Fibroblast of lung (primary cell): ENCODE measurements at places on chromosomes 3 and 15.

- no peaks in the 10 kb centered on the region for H3K36me3 ChIP-seq
- no peaks in the 10 kb centered on the region for H3K4me1 ChIP-seq
- H3K27ac ChIP-seq = no peak overlapping the region
- no peaks in the 10 kb centered on the region for H3K27me3 ChIP-seq
- DNase-seq = no peak
Observed at GRCh38 chr15:81612631-81613030, 238.6 kb upstream of the TMC3 start.

DNA sequence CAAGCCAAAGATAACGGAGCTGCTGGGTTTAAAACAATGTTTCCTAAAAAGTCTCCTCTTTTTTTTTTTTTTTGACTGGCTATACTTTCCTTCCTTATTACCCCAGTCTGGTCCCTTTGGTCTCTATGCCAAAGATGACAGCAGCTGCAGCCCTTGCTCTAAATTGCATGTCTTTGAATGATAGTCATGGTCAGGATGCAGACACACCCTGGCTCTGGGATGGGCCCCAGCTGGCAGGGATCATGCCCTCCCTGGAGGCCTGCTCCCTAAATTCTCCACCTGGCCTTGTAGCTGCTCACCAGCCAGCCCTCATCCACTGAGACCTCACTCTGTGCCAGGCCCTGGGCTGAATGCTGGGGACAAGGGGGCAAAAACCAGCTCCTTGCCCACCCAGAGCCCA lies 95.8 kb downstream of the MESD start:
- H3K27ac ChIP-seq = no peak overlapping the region
- H3K4me3 ChIP-seq = no peak overlapping the region
- DNase-seq = peak; percentile 5
- H3K36me3 ChIP-seq = peaks cover 16% of the 10 kb centered on the region
- no peaks in the 10 kb centered on the region for H3K27me3 ChIP-seq

DNA sequence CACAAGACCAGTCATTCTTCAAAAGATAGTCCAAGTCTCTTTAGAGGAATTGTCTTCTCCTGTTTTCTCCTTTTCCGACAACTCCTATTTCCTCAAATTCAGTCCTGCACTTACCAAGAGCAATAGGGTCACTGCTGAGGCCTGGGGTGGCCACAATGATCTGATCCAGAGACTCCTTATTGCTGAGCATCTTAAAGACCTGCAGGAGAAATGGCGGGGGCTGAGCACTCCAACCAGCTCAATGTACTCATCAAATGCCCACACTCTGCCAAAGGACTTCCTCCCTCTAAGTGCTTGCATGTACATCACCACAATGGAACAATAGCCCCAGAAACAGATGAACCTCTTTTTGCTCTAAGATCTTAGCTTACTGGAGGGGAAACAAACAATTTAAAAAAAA lies 9.6 kb downstream of the UBL7 start:
- no peak overlapping the region for H3K4me3 ChIP-seq
- no peaks in the 10 kb centered on the region for H3K4me1 ChIP-seq
- no peak overlapping the region for H3K27ac ChIP-seq
- H3K27me3 ChIP-seq = no peaks in the 10 kb centered on the region

- DNase-seq = peak; percentile 15
- H3K36me3 ChIP-seq = no peaks in the 10 kb centered on the region
- H3K27ac ChIP-seq = no peak overlapping the region
- no peak overlapping the region for H3K4me3 ChIP-seq
Observed at GRCh38 chr15:27057904-27058645, 87.1 kb downstream of the GABRG3 start.

DNA sequence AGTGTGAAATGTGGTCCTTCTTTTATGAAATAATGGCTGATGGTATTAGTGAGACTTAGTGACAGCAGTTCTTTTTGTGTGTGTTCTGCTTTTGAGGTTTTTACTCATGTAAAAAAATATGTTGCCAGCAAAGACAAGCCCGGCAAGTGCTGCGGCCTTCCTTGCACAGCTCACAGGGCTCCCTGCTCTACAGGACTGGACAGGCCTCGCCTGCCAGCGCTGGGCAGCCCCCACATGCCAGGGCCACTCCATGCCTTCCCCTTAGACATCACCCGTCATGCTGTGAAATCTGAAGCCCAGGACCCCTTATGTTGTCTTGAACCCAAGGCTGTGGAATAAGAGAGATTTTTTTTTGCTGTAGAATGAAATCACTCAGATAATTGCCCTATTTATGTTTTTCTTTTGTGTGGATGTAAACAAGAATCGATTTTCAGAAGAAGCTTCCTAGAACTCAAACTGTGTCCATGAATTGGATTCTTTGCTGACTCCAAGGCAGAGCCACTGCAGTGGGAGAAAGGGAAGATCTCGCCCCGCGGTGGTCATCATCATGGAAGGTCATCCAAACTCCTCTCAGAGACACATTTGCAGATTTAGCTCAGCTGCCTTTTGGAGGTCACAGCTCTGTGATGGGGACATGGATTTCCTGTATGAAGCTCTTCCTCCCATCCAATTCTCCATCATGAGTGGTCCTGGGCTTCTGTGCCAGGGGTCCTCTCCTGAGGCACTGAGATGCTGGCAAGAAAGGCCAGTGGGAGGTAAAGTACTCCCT lies 150.8 kb downstream of the ATP10A start:
- peaks cover 2% of the 10 kb centered on the region for H3K36me3 ChIP-seq
- DNase-seq = no peak

- no peak for DNase-seq
- H3K27ac ChIP-seq = no peak overlapping the region
- H3K4me3 ChIP-seq = no peak overlapping the region
- H3K36me3 ChIP-seq = no peaks in the 10 kb centered on the region
Observed at GRCh38 chr3:170058127-170058526, 20.3 kb downstream of the GPR160 start.

- no peaks in the 10 kb centered on the region for H3K36me3 ChIP-seq
- H3K27ac ChIP-seq = no peak overlapping the region
- H3K4me3 ChIP-seq = no peak overlapping the region
- H3K27me3 ChIP-seq = no peaks in the 10 kb centered on the region
- no peaks in the 10 kb centered on the region for H3K4me1 ChIP-seq
Observed at GRCh38 chr3:109784852-109785631, 447.7 kb upstream of the DPPA4 start.

GRCh38 chr3:106092792-106093191 lies 224.0 kb upstream of the CBLB start:
- H3K27ac ChIP-seq = no peak overlapping the region
- peaks cover 5% of the 10 kb centered on the region for H3K4me1 ChIP-seq
- no peak overlapping the region for H3K4me3 ChIP-seq
- DNase-seq = no peak
- H3K36me3 ChIP-seq = no peaks in the 10 kb centered on the region

- no peak for DNase-seq
- no peak overlapping the region for H3K4me3 ChIP-seq
- H3K27me3 ChIP-seq = no peaks in the 10 kb centered on the region
- no peaks in the 10 kb centered on the region for H3K4me1 ChIP-seq
- H3K27ac ChIP-seq = no peak overlapping the region
Observed at GRCh38 chr3:16329826-16330129, 64.8 kb downstream of the OXNAD1 start.

GRCh38 chr3:18419232-18419631 lies 5.9 kb downstream of the SATB1 start:
- H3K27ac ChIP-seq = no peak overlapping the region
- H3K27me3 ChIP-seq = no peaks in the 10 kb centered on the region
- no peak for DNase-seq
- H3K4me1 ChIP-seq = no peaks in the 10 kb centered on the region
- H3K4me3 ChIP-seq = no peak overlapping the region
- no peaks in the 10 kb centered on the region for H3K36me3 ChIP-seq

DNA sequence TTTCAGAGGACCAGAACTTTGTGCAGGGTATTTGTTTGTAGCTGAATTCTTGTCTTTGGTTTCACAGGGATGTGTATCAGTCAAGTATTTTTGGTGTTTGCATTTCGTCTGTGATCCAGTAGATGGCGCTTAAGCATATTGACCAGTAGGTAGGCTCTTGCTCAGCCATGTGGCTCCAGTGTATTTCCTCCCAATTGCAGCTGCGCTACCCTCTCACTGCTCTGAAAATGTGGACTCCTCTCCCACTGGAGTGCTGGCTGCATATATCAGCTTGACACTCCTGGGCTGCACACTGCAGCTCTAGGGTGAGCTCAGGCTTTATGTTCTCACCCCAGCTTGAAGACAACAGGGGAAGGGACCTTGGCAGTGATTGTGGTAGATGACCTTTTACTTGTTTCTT lies 1264.3 kb upstream of the ALCAM start:
- H3K27me3 ChIP-seq = no peaks in the 10 kb centered on the region
- H3K27ac ChIP-seq = no peak overlapping the region
- H3K36me3 ChIP-seq = no peaks in the 10 kb centered on the region
- peak; percentile 59 for DNase-seq
- no peak overlapping the region for H3K4me3 ChIP-seq

GRCh38 chr3:100335434-100335833 lies 877 bp downstream of the NIT2 start:
- peak overlapping the region; percentile 31 for H3K27ac ChIP-seq
- peaks cover 4% of the 10 kb centered on the region for H3K4me1 ChIP-seq
- H3K27me3 ChIP-seq = no peaks in the 10 kb centered on the region
- DNase-seq = peak; percentile 3

DNA sequence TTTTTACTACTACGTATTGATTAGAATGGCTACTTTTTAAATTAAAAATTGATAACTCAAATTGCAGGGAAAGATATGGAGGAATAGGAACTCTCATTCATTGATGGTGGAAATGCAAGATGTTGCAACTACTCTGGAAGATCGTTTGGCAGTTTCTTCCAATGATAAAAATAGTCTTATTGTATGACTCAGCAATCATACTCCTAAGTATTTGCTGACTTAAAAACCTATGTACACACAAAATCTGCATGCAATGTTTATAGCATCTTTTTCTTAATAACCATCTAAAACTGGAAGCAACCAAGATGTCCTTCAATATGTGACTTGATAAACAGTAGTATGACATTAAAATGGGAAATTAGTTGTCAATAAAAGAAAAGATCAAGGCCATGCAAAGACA lies 87.4 kb upstream of the LRRC3B start:
- H3K27ac ChIP-seq = no peak overlapping the region
- no peaks in the 10 kb centered on the region for H3K36me3 ChIP-seq
- no peak overlapping the region for H3K4me3 ChIP-seq
- no peaks in the 10 kb centered on the region for H3K27me3 ChIP-seq

GRCh38 chr15:98657721-98658120 lies 9.4 kb downstream of the IGF1R start:
- peak; percentile 53 for DNase-seq
- H3K27me3 ChIP-seq = no peaks in the 10 kb centered on the region
- H3K4me1 ChIP-seq = peaks cover 2% of the 10 kb centered on the region
- H3K27ac ChIP-seq = no peak overlapping the region
- H3K36me3 ChIP-seq = no peaks in the 10 kb centered on the region

GRCh38 chr3:35727179-35727578 lies 87.9 kb downstream of the ARPP21 start:
- H3K27me3 ChIP-seq = no peaks in the 10 kb centered on the region
- H3K4me1 ChIP-seq = no peaks in the 10 kb centered on the region
- H3K4me3 ChIP-seq = no peak overlapping the region

GRCh38 chr3:70519913-70520659 lies 207.6 kb upstream of the MDFIC2 start:
- no peak overlapping the region for H3K27ac ChIP-seq
- no peak overlapping the region for H3K4me3 ChIP-seq
- no peaks in the 10 kb centered on the region for H3K27me3 ChIP-seq
- no peaks in the 10 kb centered on the region for H3K4me1 ChIP-seq

GRCh38 chr3:148998715-148999423 lies 7.5 kb downstream of the GYG1 start:
- no peak overlapping the region for H3K4me3 ChIP-seq
- H3K27me3 ChIP-seq = no peaks in the 10 kb centered on the region
- H3K36me3 ChIP-seq = peaks cover 10% of the 10 kb centered on the region

DNA sequence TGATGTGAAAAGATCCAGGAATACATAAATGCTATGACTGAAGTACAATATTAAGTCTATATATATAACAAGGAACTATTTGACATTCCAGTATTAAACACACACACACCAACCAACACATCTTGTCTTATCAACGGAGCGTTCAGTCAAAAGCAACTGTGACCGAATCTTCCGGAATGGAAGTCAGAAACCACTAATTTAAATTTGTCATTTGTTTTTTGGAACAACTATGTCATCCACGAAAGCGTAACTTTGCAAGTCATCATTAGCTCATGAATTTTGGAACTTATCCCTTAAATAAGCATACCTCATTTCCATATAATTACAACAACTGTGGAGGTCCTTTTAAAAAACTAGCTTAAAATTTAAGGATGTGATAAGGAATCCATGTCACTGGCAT lies 5.0 kb downstream of the ZNF385D start:
- H3K36me3 ChIP-seq = no peaks in the 10 kb centered on the region
- H3K4me3 ChIP-seq = no peak overlapping the region
- peak; percentile 60 for DNase-seq
- no peaks in the 10 kb centered on the region for H3K27me3 ChIP-seq
- H3K4me1 ChIP-seq = no peaks in the 10 kb centered on the region
- no peak overlapping the region for H3K27ac ChIP-seq

- H3K27me3 ChIP-seq = no peaks in the 10 kb centered on the region
- no peak for DNase-seq
- no peaks in the 10 kb centered on the region for H3K36me3 ChIP-seq
- H3K4me3 ChIP-seq = no peak overlapping the region
- H3K27ac ChIP-seq = no peak overlapping the region
Observed at GRCh38 chr15:88035381-88035780, 221.2 kb downstream of the NTRK3 start.

GRCh38 chr3:119295816-119296726 lies 1.9 kb downstream of the ARHGAP31 start:
- peak; percentile 88 for DNase-seq
- no peaks in the 10 kb centered on the region for H3K36me3 ChIP-seq
- H3K4me1 ChIP-seq = peaks cover 4% of the 10 kb centered on the region

DNA sequence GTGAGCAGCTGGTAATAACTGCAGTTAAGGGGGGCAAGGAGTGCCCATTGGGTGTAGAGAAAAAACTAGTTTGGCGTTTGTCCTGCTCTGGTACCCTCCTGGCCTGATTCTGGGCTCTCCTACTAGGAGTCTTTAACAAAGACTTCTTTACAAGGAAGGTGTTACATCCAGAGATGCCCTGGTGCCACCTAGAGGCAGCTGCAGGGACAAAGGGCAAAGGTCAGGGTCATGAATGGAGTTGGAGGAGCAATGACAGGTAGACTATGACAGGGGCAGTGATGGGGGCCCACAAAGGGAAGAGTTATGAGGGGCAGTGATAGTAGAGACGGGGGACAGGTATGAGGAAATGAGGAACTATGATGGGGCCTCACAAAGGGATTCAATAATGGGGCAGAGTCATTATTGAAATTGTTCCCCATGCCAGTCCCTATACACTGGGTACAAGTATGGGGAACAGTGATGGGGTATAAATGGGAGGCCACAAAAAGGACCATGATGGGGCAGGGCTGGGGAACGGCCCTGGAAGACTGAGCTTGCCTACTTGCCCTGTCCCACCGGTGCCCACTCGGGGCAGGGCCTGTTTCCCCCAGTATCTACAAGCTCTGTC lies 7.9 kb downstream of the CCDC71 start:
- no peaks in the 10 kb centered on the region for H3K4me1 ChIP-seq
- H3K4me3 ChIP-seq = no peak overlapping the region
- no peak overlapping the region for H3K27ac ChIP-seq

DNA sequence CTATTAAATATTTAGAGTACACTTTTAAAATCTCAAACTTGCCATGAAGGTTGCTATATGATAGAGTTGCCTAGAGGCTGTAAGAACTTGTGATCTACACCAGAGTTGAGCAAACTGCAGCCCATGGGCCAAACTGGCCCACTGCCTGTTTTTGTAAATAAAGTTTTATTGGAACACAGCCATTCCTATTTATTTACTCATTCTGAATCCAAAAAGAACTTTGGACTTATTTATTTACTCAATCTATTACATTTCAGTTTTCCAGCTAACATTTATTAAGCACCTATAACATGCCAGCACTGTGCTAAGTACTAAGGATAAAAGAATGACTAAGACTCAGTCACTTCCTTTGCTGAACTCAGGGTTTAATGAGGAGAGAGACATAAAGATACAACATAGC lies 403.6 kb downstream of the ERC2 start:
- H3K4me3 ChIP-seq = no peak overlapping the region
- DNase-seq = no peak
- no peaks in the 10 kb centered on the region for H3K4me1 ChIP-seq
- no peak overlapping the region for H3K27ac ChIP-seq
- H3K27me3 ChIP-seq = no peaks in the 10 kb centered on the region
